T-cell (primary cell): ENCODE measurements at places on chromosomes 6 and 20.

GRCh38 chr6:107304421-107305025, 154.8 kb downstream of the PDSS2 start:
- no peak for DNase-seq

DNA sequence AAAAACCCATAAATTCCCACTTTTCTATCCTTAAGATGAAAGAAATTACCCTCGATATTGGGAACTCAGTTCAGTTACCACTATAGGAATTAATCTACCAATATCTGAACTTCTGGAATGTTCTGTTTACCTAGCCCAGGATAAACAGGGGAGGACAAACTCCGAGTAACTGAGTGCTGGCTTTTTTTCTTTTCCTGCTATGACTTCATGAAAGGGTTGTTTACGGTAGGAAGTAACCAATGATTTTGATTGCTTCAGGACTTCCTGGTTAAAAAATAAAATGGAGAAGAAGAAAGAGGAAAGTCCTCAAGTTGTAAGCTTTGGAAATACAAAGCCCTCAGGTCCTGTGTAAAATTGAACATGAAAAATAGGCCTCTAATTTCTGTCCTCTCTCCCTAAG, 167.7 kb downstream of the ZNF217 start:
- no peak for DNase-seq

- no peak for DNase-seq
Measured at GRCh38 chr6:156824142-156824541, 47.0 kb downstream of the ARID1B start.

- DNase-seq: no peak
Measured at GRCh38 chr6:158043008-158043407, 61.3 kb downstream of the SYNJ2 start.

DNA sequence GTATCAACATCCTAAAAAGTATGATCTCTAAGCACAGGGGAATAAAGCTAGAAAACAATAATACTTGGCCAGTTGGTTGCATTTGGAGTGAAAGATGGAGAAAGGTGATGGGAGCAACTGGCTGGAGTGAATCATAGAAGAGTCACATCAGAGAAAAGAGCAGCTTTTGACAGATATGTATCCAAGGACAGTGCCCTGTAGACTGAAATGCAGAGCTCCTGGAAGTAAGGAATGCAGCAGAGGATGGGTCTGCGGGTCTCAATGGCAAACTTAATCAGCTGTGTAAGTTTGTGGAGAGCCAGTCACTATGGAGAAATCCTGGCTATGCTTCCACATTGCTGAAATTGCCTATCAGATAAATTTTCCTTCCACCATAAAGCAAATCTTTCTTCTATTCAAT, 253.6 kb upstream of the PRND start:
- DNase-seq: no peak

DNA sequence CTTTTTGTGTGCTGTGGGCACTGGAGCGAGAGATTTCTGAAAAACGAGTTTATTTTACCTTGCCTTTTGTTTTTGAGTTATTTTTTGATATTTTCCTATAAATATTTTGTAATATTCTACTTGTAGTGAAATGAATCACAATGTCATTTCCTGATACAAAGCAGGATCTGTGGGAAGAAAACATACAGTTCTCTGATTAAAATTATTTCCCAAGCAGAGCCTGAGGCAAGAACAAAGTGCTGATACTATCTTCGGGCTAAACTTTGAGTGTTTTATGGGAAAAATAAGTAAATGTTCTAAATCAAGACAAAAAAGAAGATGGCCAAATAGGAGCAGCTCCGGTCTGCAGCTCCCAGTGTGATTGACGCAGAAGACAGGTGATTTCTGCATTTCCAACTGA, 33.7 kb upstream of the ELOVL5 start:
- no peak for DNase-seq

GRCh38 chr6:130765181-130765727, 62.0 kb upstream of the SMLR1 start:
- DNase-seq: no peak

DNA sequence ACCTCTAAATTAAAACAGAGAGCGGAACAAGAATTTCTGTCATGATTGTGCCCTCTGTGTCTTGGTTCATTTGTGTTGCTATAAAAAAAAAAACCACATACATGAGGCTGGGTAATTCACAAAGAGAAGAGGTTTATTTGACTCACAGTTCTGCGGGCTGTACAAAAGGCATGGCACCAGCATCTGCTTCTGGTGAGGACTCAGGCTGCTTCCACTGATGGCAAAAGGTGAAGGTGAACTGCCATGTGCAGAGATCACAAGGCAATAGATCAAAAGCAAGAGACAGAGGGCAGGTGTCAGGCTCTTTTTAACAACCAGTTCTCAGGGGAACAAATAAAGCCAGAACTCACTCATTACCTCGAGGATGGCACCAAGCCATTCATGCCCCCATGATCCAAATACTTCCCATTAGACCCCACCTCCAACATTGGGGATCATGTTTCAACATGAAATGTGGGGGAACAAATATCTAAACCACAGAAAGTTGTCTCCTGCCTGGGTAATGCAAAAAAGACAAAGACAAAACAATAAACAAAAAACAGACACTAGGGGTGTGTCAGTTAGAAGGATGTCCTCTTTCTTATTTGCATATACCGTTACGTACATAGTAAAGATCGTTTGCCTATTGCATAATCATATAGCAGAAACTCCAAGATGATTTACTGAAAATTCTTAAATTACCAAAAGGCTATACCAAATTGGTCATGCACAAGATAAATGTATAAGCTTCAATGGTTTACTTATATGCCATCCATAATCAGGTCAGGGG, 17.0 kb downstream of the SERPINB9 start:
- no peak for DNase-seq

GRCh38 chr20:41230136-41230535, 87.4 kb downstream of the ZHX3 start:
- no peak for DNase-seq

- no peak for DNase-seq
Measured at GRCh38 chr6:7545316-7546019, 4.0 kb downstream of the DSP start.

DNA sequence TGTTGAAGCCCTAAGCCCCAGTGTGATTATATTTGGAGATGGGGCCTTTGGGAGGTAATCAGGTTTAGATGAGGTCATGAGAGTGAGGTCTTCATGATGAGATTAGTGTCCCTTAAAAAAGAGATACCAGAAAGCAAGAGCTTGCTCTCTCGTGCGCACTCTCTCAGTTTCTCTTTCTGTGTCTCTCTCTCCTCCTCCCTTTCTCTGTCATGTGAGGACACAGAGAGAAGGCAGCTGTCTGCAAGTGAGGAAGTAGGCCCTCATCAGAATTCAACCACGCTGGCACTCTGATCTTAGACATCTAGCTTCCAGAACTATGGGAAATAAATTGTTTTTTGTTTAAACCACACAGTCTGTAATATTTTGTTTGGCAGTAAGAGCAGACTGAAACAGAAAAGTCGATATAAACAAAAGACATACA, 180.5 kb downstream of the IBTK start:
- DNase-seq: no peak

DNA sequence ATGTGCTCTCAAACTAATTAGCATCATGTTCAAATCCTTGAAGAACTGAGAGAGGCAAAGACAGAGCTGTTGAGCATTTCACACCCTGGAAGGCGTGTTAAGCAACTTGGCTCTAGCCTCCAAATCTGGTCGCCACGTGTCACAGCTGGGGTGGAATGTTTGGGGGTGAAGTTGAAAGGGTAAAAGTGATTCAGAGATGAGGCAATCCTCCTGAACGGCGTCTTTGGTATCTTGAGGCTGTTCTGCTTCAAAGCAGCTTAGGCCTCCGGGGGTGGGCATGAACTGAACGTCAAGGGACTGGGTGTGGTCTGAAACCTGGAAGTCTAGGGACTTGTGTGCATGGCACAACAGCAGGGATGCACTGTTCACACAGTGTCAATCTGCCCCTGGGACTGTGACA, 62.3 kb downstream of the TRAM2 start:
- no peak for DNase-seq

- DNase-seq: no peak
Measured at GRCh38 chr6:31907158-31907813, 5.4 kb upstream of the ZBTB12 start.

DNA sequence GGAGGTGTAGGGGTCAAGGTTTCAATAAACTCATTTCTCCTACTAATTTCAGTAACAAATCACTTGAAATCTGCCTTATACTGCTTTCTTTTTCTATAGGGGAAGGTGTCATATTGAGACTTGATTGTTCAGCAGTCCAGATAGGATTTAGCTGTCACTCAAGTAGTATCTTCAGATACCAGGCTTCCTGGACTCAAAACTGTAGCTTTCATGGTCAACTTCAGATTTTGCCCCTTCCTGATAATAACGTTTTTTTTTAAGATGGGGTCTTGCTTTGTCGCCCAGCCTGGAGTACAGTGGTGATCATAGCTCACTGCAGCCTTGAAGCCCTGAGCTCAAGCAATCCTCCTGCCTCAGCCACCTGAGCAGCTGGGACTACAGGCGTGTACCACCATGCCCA, 77.8 kb downstream of the JAG1 start:
- no peak for DNase-seq

DNA sequence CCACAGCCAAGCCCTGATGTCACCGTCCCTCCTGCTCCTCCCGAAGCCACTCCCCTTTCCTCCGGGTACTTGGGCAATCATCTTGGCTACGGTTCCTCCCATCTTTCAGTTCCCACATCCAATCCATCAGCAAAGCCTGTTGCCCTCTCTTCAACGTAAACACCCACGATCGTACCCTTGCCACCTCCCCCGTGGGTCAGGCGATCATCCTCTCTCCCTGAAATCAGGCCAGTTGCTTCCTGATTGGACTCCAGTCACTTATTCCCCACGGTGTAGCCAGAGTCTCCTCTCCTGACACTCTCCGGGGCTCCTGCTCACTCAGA, 44.5 kb downstream of the SULF2 start:
- DNase-seq: no peak

- no peak for DNase-seq
Measured at GRCh38 chr6:20877008-20877937, 343.0 kb downstream of the CDKAL1 start.

DNA sequence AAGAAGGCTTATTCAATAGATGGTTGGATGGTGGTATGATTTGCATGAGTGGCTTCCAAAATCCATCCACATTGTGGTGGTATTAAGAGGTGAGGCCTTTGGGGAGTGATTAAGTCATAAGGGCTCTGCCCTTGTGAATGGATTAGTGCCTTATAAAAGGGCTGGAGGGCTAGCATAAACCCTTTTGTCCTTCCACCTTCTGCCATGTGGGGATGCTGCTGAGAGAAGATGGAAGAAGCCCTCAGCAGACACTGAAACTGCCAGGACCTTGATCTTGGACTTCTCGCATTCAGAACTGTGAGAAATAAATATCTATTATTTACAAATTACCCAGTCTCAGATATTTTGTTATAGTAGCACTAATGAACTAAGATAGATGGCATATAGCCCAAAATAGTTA, 27.8 kb upstream of the SRPK1 start:
- no peak for DNase-seq

GRCh38 chr6:7507600-7507999, 33.9 kb upstream of the DSP start:
- no peak for DNase-seq

- DNase-seq: no peak
Measured at GRCh38 chr20:58911970-58912369, 59.5 kb downstream of the GNAS start.

- no peak for DNase-seq
Measured at GRCh38 chr6:85714893-85715530, 72.3 kb upstream of the SYNCRIP start.

- no peak for DNase-seq
Measured at GRCh38 chr6:14232889-14233288, 115.3 kb downstream of the CD83 start.

GRCh38 chr6:31470801-31471200, 27.1 kb upstream of the MICB start:
- DNase-seq: no peak

- no peak for DNase-seq
Measured at GRCh38 chr20:63370618-63371187, 9.6 kb upstream of the CHRNA4 start.

GRCh38 chr20:8757146-8757545, 311.7 kb upstream of the PLCB4 start:
- DNase-seq: no peak

DNA sequence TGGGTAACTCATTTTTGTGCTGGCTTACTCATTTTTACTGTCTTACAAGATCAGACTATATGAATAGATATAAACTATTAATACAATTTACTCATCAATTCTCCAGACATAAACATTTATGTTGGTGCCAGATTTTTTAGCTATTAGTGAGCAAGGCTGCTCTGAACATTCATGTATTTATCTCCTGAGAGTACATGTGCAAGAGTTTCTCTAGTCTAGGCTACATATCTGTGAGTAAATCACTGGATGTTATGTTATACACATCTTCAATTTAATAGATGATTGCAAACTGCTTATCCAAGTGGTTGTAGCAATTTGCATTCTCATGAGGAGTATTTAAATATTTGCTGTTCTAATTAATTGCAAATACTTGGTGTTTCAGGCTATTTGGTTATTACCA, 687.1 kb downstream of the PTPRT start:
- no peak for DNase-seq

GRCh38 chr20:23245553-23246181, 104.9 kb upstream of the NXT1 start:
- peak; percentile 4 for DNase-seq

- no peak for DNase-seq
Measured at GRCh38 chr6:105896052-105896820, 189.9 kb upstream of the PRDM1 start.

- peak; percentile 52 for DNase-seq
Measured at GRCh38 chr20:62808211-62808865, 3.7 kb downstream of the OGFR start.

DNA sequence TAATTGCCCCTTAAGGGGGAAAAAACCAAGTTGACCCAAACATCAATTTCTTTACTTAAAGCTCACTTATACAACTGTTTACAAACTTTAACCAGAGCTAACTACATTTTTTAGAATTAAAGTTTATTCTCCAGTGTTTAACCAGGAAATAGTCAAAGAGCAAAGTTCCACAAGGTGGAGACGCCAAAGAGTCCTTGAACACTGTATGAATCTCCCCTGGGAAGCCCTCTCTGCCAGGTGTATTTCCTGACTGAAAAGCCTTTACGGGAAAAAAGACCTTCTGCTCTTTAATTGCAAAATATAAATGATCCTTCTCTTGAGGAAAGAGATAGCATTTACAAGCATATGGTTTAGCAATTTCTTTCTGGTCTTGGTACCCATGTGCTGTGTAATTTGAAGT, 36.2 kb downstream of the BTBD9 start:
- DNase-seq: no peak

DNA sequence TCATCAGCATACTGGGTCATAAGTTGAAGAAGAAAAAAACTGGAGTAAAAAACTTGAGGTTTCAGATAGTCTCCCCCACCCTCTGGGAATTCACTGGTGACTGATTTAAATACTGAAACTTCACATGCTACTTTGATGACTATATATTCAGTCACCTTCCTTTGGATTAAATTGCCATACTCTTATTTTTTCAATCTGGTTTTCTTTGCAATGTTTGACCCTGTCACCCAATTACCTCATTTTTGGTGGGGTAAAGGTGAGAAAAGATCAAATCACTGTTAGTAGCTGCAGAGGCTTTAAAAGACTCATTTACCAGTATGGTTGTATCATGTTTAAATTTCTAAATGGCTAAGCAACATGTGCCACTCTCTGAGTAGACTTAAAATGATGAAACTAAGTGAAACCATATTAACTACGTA, 862.7 kb upstream of the FLRT3 start:
- DNase-seq: no peak

GRCh38 chr6:66429210-66429609, 722.2 kb upstream of the EYS start:
- DNase-seq: no peak

GRCh38 chr6:112469306-112469705, 122.2 kb downstream of the RFPL4B start:
- DNase-seq: no peak

GRCh38 chr6:109062767-109063352, 31.8 kb downstream of the SESN1 start:
- no peak for DNase-seq
